Suppressor macrophage treated with lipopolysaccharide for 4 hours (primary cell): ENCODE measurements at places on chromosomes 3 and 15.

DNA sequence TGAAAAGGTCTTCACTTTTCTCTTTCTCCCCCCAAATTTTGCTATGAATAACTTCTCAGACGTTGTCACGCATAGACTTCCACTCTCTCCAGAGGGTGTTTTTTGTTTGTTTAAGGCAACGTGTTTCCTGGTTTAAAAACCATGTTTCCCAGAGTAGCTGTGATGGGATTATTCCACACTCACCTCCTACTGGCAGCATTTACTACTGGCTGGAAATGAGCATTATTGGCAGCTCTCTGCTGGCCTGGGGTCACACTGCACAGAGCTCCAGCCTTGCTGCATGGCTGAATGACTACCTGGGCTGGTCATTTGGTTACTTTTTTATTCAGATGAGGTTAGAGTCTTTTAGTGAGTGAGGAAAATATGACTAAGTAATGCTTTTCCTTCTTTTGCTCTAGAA lies 65.2 kb downstream of the RARB start:
- DNase-seq = no peak

- no peak for DNase-seq
Measured at GRCh38 chr15:90540768-90541167, 11.0 kb downstream of the CRTC3 start.

DNA sequence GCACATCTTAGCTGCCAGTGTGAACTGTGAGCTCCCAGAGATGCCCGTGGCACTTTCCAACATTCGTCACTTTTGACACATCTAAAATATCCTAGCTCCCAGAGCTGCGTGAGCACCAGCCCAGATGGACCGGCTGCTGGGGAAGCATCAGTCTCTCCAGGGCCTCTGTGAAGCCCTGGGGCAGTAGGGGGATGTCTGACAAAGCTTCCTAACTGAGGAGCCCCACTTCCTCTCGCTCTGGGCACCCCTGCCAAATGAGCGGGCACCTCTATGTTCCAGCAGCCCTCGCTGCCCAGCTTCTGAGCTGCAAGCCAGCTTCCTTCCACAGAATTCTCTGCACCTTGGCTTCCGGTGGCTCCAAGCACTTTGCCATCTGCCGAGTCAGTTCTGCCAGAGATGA lies 91.1 kb downstream of the LIPC start:
- DNase-seq = no peak

GRCh38 chr15:93200081-93200836 lies 111.2 kb upstream of the RGMA start:
- no peak for DNase-seq

GRCh38 chr15:27201425-27201824 lies 230.4 kb downstream of the GABRG3 start:
- no peak for DNase-seq

GRCh38 chr3:16286161-16286560 lies 21.1 kb downstream of the OXNAD1 start:
- DNase-seq = no peak

- DNase-seq = no peak
Measured at GRCh38 chr3:62214850-62215249, 158.5 kb downstream of the FEZF2 start.

DNA sequence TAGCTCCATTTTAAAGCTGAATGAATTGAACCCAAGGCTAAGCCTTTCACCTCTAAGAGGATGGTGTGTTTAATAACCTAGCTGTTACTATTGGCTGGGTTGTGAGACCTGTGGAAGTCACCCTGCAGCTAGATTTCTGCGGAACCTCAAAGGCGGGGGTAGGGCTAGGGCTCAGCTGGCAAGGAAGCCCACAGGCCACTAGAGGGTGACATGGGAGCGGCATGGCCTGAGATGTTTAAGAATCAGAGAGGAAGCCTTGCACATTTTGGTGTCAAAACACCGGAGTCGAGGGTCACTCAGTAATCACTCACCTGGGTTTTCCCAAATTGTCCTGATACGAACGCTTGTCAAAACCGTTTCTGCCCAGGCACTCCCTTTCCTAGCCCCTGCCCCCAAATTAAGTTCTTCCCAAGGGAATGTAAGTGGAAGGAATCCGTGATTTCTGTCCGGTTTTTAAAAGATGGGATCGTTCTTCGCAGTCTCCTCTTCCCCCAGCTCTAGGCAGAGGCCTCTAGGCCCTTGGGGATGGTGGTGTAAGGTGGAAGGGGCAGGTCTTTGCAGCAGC lies 3.8 kb upstream of the ACAD9 start:
- DNase-seq = peak; percentile 77

- peak; percentile 72 for DNase-seq
Measured at GRCh38 chr3:171806200-171807128, 3.8 kb downstream of the PLD1 start.

DNA sequence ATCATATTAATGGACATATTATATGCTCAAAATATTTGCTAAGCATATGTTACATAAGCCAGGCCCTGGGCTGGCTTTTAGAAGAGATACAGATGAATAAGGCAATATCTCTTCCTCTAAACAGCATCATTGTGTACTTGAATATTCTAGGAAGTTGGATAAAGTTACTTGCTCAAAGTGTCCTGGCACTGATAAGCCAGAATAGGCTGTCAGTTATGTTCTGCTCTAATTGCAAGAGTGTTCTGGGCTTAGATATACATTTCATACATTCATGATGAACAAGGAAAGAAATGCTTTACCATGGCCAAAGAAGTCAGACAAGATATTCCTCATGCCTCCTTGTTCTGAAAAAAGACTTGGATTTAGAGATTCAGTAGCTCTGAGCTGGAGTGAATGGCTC lies 40.7 kb downstream of the KBTBD12 start:
- DNase-seq = no peak

- peak; percentile 7 for DNase-seq
Measured at GRCh38 chr3:11457135-11457534, 184.9 kb downstream of the ATG7 start.

DNA sequence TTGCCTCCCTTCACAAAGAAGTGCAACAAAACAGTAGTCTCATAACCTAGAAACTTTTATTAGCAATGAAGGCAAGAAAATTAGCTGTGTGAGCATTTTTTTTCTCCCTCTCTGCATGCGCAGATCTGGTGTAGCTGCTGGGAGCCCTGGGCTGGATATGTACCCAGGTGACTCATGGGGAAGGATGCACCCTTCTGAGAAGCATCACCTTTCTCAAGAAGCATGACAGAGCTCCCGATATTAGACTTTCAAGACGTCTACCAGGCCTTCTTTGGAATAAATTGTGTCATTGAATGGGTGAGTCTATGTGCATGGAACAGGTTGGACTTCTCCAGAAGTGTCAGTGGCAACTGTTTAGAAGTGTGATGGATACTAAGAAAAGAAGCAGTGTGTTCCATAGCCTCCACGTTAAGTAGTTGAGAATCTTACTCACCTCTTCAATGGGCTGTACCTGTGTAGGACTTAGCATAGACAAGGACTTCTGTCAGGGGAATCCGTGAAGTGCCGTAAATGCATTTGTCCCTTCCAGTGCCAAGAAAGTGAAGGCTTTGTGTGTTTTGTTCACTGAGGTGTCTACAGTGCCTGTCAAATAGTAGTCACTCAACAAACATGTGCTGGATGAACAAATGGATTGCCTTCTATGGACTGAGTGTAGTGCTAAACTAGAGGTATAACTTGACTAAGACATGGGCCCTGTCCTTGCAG lies 47.7 kb upstream of the RASGRP1 start:
- DNase-seq = no peak

GRCh38 chr3:114299941-114300624 lies 6.3 kb downstream of the TIGIT start:
- DNase-seq = no peak

DNA sequence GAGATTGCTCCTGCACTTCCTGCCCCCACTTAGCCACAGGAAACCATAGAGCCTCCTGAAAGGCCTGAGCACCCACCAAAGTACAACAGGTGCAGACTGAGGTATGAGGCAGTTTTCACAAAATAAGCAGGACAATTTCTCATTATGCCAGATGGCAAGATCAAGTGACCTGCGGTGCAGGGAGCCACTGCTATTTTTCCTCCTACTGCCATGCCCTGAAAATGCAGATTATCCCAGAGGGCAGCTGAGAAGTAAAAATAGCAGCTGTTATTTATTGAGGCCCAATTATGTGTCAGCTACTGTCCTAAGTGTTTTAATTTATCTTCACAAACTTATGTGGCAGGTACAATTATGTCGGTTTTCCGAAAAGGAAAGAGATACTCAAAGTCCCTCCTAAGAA lies 209.5 kb upstream of the ST8SIA2 start:
- DNase-seq = no peak

- no peak for DNase-seq
Measured at GRCh38 chr15:44023176-44023575, 171.9 kb downstream of the FRMD5 start.

GRCh38 chr15:82945326-82945725 lies 7.2 kb downstream of the HOMER2 start:
- peak; percentile 19 for DNase-seq

- no peak for DNase-seq
Measured at GRCh38 chr3:37906734-37907282, 45.1 kb downstream of the CTDSPL start.

- DNase-seq = no peak
Measured at GRCh38 chr15:26670116-26670515, 102.8 kb downstream of the GABRB3 start.

GRCh38 chr3:177770383-177771230 lies 573.3 kb upstream of the TBL1XR1 start:
- DNase-seq = no peak

GRCh38 chr3:43455233-43455632 lies 166.6 kb downstream of the ANO10 start:
- peak; percentile 11 for DNase-seq

DNA sequence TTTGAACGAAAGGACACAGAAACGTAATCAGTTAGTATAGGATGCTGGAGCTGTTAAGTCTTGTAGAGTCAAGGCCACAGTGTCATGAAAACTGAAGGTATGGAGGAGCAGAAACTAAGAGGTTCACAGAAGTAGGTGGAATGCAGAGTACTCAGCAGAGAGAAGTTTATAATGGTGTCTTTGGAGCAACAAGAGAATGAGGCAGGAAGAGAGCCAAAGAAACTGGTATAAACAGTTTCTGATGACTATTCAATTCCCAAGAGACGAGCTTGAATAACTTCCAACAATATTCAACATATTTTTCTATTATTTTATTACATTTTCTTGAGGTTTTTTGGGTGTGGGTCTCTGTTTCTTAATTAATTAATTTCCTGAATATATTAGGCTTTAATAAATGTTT lies 29.6 kb downstream of the GALK2 start:
- DNase-seq = no peak

DNA sequence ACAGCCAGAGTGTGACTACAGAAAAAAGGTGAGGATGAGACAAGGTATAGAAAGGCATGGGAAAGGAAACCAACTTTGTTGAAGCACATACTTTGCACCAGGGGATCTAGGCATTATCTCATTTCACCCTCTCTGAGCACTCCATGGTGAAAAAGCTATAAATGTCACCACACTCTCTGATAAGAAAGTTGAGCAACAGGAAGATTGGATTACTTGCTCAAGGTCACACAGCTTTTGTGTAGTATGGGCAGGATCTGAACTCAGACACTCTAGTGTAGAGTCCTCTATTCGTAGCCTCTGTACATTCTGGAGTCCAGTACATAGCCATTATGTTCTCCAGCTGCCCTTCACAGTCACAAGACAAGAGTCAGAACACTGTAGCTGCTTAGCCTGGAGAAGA lies 163.4 kb upstream of the SEMA6D start:
- DNase-seq = no peak

- DNase-seq = no peak
Measured at GRCh38 chr3:120193554-120193953, 91.5 kb downstream of the GPR156 start.

GRCh38 chr3:179324270-179324754 lies 1.5 kb downstream of the ZNF639 start:
- no peak for DNase-seq

- DNase-seq = no peak
Measured at GRCh38 chr3:113219605-113220300, 8.4 kb downstream of the BOC start.

DNA sequence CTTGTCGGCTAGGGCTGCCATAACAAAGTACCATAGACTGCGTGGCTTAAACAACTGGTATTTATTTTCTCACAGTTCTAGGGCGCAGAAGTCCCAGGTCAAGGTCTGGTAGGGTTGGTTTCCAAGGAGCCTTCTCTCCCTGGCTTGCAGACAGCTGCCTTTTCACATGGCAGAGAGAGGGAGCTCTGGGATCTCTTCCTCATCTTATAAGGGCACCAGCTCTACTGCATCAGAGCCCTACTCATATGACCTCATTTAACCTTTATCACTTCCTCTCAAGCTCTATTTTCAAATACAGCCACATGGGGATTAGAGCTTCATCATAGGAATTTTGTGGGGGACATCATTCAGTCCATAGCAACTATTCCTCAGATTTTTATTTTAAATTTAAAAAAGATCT lies 17.6 kb upstream of the PAQR9 start:
- peak; percentile 75 for DNase-seq

DNA sequence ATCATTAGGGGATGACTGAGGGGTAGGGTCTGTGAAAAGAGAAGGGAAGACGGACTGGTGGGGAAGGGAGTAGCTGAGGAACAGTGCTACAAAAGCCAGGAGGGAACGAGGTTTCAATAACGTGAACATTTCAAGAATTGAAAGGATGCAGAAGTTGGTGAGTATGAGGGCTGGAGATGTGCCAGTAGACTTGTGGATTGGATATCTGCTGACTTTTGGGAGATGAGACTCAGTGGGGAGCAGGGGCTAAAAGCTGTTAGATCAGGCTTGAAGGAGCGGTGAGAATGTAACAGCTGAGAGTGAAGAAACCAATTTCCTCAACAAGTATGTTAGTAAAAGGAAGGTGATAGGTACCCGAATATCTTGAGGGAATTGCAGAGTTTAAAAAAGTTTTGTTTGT lies 65.2 kb downstream of the GTPBP8 start:
- DNase-seq = no peak

DNA sequence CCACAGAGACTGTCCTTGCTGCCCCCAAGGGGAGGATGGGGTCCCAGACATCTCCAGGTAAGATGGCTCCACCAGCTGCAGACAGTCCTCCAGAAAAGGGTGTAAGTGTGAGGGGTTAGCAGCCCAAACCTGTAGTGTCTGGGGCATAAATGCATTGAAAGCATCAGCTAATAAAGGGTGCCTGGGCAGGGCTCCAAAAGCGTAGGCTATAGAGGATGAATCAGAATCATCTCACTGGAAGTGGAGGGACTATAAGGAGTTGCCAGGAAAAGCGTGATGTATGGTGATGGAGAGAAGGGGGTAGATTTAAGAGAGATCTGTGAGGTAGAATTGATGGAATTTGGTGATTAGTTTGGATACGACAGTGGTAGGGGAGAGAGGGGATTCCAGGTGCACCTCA lies 79.9 kb upstream of the ONECUT1 start:
- no peak for DNase-seq

- DNase-seq = no peak
Measured at GRCh38 chr3:87247430-87247773, 20.3 kb downstream of the CHMP2B start.

DNA sequence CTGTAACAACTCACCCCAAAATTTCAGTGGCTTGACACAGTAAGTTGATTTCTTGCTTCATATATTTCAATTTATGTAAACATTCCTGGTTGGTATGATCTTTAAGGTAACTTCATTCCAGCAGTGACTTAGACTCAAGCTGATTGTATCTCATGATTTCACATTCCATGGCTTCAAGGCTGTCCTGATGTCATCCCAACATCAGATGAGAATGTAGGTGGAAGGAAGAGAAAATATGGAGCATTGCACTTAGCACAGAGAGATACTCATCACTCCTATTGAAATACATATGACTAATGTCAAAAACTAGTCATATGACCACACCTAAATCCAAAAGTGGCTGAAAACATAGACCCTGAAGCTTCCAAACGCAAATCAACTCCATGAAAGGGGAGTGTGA lies 793.8 kb downstream of the TBL1XR1 start:
- no peak for DNase-seq
